ENCODE measurements at places on chromosomes 5 and 9. TPM values are rescaled to one million over a fixed set of nuclear protein-coding genes. Genes with fewer than 3 reads are reported as not detected.

DNA sequence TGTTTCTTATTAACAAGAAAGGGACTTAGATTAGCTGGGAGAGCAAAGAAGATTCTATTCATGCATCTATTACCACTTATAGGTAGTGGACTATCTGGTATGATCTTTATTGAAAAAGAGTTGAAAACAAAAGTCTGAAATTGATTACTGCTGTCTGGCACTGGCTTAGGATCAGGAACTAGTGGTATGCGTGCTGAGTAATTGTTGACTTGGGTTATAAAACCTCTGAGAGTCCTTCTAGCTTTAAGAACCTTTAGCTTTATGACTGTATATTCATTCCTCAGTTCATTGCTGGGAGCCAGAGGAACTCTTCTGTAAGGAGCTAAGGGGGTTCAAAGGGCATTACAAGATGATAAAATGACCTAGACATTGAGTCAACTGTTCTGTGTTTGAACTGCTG, 7.6 kb downstream of the SLC1A1 start:
- no peak for DNase-seq

GRCh38 chr5:3394891-3395599, 200.6 kb upstream of the IRX1 start:
- no peak for DNase-seq

The SLC34A3 gene
- not detected for total RNA-seq

GRCh38 chr5:98827161-98827560, 53.7 kb downstream of the RGMB start:
- no peak for DNase-seq

DNA sequence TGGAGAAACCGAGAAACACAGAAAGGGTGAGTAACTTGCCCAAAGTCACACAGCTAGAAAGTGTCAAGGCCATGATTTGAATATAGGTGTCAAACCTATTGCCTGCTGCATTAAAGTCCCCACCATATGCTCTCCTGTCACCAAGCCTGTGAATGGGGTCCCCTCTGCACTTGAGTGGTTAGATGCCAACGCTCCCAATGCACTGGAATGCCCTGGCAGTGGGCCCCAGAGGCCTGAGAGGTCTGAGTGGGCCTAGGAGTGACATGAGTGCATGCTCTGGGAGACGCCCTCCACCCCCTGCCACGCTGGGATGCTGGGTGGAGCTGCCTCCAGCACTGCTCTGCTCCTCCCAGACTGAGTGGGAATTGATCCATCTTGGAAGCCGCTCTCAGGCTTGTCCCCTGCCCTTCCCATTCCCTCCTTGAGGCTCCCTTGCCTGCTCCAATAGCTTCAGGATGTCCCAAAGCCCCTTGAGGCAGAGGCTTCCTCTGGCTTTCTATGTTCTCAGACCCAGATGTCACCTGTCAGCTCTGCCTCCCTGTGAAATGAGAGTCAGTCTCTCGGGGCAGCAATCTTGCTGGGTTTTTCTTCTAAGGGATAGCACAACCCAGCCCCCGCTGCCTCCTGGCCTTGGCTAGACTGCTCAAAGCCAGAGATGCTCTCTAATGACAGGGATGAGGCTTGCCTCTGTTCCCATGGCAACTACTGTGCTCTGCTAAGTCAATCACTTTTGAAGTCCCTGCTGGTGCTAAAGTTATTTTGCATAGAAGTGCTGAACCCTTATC, 6.6 kb upstream of the ARSI start:
- DNase-seq: no peak

The MZB1 gene
- total RNA-seq: 0.62 TPM

The LAMC3 gene
- 5.4 TPM for total RNA-seq

GRCh38 chr5:157961896-157962590, 103.1 kb upstream of the CLINT1 start:
- no peak for DNase-seq

DNA sequence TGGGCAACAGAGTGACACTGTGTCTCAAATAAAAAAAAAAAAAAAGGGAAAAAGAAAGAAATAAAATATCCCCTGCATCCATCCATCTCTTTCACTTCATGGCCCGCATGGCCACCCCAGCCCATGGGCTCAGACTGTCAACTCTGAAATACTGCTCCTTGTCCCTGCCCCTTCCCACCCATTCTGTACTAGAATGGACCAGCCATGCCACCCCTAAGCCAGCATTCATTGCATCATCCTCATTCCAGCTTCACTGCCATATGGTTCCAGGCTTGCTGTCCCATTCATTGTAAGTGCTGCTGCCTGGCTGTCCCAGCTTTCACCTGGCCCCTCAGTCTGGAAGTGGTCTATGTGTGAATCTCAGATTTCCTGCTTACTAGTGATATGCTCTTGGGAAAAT, 46.2 kb downstream of the SPRY4 start:
- DNase-seq: no peak

GRCh38 chr9:124973807-124974206, 32.9 kb upstream of the GOLGA1 start:
- no peak for DNase-seq

The AGXT2 gene
- not detected for total RNA-seq

DNA sequence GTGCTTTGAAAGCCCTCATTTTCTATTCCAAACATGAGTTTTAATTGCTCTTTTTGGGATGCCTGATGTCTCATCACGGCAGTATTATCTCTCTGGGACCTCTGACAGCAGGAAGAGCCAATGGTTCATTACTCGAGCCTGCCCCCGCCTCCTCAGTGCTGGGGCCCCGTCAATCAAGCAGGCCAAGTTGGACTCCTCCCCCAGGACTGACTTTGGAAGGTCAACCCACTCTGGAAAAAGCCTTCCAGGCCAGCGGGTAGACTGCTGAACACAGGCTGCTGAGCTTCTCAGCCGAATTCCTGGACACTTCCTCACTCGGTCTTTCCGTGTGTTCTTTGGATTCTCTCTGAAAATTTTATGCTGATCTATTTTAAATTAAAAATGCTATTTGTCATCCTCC, 9.5 kb upstream of the BARHL1 start:
- DNase-seq: no peak

- no peak for DNase-seq
Measured at GRCh38 chr9:135053133-135053532, 34.3 kb upstream of the OLFM1 start.

GRCh38 chr9:129613520-129614175, 7.3 kb downstream of the C9orf50 start:
- DNase-seq: no peak

DNA sequence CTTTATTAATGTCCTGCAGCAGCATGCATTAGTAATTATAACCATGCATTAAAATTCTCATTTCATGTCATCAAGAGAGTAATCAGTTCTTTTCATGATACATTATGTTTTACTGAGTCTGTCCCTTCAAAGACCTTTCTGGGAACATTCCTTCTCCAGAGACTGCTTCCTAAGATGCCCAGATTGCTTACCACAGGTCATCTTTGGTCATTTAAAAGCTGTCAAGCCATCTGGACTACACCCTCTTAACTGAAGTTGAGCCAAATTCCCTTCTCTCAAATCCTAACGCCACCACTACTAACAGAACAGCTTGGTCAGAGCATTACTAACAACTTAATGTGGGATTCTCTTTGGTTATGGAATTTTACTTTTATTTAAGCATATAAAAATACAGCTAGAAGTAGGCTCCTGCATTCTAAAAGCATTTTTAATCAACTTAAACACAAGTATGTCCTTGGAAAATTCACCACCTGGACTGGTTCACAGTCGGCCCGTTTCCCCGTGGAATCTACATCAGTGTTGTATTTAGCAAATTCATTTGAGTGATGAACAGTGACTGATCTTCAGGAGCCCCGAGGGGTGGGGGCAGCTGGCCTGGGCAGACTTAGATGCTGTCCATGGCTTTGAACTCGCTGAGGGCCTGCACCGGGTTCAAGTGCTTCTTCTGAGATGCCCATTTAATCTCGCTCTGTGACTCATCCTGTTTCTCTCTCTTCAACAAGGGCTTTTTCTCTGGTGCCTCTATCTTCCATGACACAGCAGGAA, 92.8 kb upstream of the CCDC112 start:
- no peak for DNase-seq

GRCh38 chr9:78314953-78315870, 18.3 kb downstream of the PSAT1 start:
- no peak for DNase-seq

The TMOD1 gene
- total RNA-seq: 171 TPM

The TSC1 gene
- 62.2 TPM for total RNA-seq

DNA sequence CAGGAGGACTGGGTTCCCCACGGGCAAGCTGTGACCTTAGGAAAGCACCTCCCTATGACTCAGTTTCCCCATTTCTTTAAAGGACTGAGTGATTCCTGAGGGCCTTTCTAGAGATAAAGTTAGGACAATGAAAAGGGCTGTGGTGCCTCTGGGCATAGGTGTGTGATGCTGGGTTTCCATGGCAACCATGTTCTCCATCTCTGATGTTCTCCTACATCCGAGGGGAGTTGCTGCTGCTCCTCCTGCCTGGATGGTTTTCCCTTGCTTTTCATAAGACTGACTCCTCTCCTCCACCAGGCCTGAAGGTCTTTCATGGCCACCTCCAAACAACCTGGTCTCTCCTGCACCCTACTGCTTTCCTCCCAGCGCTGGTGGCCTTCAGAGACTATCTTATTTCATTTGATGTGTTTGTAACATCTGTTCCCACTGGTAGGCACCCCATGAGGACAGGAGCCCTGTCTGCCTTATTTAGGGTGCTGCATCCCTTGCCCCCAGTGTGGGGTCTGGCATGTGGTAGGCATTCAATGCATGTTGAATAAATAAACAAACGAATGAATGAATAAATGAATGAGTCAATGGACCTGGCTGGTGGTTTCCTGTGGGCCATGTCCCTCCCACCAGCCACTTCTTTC, 112.2 kb upstream of the HAND1 start:
- DNase-seq: no peak

The TSSK1B gene
- not detected for total RNA-seq

The S1PR3 gene
- 53.8 TPM for total RNA-seq

DNA sequence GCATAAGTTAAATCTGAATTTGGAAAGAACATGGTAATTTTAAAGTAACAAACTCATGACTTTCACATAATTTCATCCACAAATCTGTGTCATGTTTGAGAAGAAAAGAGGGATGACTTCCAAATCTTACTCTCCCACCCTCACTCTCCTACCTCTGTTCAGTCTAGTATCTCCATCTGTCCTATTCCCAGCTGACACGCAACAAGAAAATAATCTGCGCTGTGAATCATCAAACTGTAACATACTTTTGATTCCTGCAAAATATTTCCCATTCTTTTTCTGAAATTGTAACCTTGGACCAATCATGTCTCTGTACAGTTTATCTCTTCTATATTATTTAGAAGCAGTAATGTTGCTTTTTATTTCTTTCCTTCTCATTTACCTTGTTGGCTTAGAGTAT, 91.4 kb downstream of the SLC12A2 start:
- DNase-seq: no peak

DNA sequence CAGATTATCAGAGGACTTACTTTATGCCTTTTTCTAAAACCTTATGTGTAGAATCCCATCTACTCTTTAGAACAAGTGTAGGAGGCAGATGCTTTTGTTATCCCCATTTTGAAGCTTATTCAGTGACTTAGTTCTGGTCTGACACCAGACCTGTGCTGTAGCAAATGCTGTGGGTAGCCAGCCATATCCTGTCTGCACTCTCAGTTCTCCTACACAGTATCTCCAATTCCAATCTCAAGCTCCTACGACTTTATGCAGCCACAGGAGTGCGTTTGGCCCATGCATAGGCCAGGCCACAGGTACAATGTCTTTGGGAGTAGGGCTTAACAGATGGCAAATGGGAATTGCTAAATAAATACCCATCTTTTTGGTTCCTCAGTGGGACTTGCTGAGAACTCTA, 292.6 kb downstream of the MCTP1 start:
- no peak for DNase-seq

All from heart right ventricle (tissue), 16 donors.